ELR (cell line): ENCODE measurements at places on chromosomes 6 and 20.

DNA sequence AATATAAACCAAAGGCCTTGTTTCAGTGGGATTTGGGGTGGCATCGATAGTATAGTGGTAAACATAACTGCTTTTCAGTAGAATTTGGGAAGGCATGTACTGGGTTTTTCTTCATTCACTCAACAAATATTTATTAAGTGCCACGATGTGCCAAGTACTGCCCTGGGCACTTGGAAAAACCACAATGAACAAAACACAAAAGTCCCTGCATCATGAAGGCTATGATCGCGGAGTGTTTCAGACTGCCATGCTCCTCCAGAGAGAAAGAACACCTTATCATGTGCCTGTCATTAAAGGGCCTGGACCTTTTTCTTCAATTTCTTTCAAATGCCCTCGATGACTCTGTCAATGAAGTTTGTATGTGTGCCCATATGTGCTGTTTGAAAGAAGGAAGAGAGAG, 59.2 kb upstream of the CEP85L start:
- no peak for DNase-seq

DNA sequence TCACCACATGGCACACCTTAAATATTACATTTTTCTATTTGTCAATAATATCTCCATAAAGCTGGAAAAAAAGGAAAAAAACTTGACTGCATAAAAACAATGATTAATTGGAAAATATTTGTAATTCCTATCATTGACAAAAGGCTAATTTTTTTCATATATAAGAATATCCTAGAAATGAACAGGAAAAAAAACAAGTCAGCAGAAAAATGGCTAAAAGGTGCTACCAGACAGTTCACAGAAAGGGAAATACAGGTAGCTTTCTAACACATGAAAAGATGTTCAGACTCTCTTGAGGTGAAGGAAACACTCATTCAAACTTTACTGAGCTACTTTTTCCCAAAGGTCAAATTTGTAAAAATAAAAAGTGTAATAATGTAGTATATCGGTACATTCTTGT, 104.1 kb upstream of the SCAF8 start:
- DNase-seq = no peak

- no peak for DNase-seq
Measured at GRCh38 chr6:70370496-70370895, 42.8 kb upstream of the FAM135A start.

GRCh38 chr6:56527934-56528333, 114.8 kb downstream of the DST start:
- DNase-seq = peak; percentile 69

- DNase-seq = no peak
Measured at GRCh38 chr6:168428052-168428826, 12.7 kb upstream of the SMOC2 start.

GRCh38 chr6:64990652-64991304, 716.2 kb downstream of the EYS start:
- DNase-seq = no peak

DNA sequence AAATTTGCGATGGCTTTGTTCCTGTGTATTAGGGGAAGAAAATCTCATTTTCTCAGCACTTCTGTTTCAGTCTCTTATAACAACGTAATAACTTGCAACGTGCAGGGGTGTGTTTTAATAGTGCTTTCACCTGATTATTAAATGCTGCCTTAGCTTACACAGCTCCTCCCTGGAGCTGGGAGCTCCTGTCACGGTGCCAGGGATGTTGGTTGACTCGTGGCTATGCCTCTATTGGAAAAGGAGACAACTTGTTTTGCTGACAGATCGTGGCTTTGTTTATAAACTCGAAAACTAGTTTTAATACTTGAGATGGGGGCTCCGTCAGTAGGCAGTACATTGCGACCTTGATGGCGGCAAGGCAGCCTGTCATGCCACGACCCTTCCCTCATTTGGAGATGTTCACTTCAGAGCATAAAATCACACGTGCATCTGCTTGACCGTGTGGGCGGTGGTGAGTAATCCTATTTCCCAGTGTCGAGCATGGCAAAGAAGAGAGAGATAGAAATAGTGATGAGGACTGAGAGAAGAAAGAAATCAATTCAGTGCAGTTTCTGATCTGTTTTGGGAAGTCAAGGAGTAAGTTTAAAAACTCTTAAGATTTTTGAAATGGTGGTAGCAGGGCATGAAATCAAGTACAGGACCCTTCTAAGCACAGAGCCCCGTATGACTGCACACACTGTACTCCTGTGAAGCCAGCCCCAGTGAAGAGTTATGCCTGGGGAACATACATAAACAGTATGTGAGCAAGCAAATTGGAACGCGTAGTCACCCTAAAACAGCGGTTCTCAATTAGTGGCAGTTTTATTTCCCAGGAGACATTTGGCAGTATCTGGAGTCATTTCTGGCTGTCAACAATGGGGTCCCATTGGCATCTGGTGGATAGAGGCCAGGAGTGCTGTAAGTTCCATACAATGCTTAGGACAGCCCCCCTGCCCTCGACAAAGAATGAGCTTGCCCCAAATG, 147.2 kb downstream of the DOK5 start:
- no peak for DNase-seq

DNA sequence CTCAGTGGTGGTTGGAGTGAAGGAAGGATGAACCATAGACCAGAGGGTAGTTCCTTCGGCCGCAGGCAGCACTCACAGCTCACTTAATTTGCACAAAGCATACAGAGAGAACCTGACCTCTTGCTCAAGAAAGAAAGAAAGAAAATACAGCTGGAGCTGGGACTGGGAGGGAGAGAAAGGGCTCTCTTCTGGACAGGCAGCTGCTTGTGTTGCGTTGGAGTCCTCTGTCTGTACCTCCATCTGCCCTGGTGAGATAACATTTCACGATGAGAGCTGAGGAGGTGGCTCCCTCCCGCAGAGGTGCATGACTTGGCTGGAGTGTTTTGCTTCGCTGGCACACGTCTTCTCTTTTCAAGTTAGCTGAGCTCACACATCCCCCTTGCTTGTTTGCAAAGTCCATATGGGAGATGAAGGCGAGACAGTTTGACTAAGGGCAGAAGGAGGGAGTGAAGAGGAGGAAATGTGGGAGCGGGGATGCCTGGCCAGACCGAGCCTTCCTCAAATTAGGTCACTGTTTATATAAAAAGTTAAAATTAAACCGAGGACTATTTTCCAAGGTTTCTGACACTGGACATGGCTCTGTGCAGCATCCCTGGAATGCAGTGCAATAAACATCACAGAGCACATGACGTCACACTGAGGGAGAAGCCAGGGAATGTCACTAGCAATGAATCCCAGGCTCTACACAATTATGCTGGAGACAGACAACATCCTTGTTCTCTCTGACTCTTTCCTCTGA, 359.4 kb downstream of the CD83 start:
- DNase-seq = peak; percentile 70

GRCh38 chr6:134168590-134169208, 116.3 kb upstream of the SLC2A12 start:
- DNase-seq = peak; percentile 38

DNA sequence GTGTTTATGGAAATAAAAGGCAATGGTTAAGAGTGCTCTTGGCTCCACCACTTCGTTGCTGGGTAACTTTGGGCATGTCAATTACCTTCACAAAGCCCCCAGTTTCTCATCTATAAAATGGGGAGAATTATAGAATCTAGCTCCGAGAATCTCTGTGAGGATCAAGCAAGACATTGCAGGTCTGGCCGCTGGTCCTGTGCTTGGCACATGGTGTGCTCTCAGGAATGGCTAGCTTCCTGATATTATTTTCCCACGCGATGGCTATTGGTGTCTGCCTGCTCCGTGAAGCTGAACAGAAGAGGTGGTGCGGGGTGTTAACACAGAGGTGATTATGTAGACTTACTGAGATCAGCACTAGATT, 57.0 kb downstream of the NOX3 start:
- DNase-seq = no peak

DNA sequence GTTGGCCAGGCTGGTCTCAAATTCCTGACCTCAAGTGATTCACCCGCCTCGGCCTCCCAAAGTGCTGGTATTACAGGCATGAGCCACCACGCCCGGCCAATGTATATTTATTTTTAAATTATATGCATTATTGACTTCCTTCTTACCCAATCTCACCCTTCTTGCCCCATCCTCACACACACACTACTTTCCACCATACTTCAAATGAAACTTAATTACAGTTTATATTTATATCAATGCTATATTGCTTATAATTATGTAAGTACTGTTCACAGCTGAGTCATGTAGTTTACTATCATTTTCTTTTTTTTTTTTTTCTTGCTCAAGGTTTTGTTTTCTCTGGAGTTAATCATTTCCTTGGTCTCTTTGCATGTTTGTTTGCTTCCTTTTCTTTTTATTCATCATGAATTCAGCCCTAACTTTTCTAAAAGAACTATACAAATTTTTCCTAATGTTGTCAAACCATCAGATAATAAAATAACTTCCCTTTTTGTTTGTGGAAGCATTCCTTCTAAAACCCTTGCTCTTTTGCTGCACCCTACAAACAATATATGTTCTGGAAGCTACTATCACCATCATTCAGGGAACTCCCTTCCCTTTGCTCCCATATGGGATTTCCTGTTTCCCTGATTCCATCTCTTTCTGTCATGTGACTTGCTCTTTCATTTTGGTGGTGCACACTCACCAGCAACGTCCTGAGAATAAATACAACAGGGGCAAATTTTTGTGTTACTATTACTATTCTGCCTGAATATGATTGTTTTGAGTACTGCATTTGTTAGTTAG, 201.7 kb upstream of the SASH1 start:
- DNase-seq = peak; percentile 51

- no peak for DNase-seq
Measured at GRCh38 chr6:150416128-150416527, 47.3 kb downstream of the IYD start.

- DNase-seq = peak; percentile 69
Measured at GRCh38 chr6:136782021-136782770, 10.1 kb downstream of the MAP3K5 start.

- DNase-seq = no peak
Measured at GRCh38 chr6:16651871-16652270, 109.4 kb downstream of the ATXN1 start.

- peak; percentile 95 for DNase-seq
Measured at GRCh38 chr6:44116641-44117382, 10.4 kb downstream of the MRPL14 start.

DNA sequence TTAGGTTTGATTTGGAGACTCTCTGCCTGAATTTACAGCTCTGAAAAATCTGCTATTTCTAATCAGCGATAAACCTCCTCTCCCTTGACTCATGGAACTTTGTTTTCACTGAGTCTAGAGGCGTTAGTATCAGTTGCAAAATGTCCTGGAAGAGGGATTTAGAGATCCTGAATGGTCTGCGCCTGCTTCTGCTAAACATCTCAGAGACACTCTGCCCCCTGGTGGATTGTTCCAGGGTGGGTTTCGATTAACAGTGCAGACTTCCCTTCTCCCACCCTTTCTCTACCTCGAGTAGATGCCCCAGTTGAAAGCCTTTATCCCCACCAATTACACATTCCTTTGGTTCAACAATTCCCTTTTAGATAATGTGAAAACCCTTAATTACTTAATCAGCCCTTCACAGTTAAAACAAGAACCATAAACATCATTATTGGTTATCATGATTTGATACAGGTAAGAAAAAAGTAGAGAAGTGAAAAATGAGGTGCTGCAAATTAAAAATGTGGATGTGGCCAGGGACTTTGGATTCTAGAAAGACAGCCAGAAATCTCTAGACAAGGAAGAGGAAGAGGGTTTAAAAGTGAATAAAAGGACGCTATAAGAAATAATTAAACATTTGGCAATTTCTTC, 5.5 kb downstream of the HTR1B start:
- peak; percentile 96 for DNase-seq

DNA sequence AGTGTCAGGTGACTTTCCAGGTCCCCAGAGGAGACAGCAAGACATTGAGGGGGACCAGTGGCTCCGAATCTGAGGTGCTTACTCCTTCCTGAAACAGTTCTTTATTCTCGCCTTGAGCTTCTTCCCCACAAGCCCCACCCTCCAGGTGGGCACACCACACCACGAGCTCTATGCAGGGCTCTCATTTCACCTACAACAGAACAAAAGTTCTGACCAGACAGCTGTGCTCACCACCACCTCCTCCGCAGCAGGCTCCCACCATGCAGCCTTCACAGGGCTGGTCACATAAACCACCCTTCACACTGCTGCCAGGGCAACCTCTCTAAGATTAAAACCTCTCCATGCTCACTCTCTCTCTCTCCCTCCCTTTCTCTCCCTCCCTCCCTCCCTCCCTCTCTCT, 384.5 kb upstream of the ARID1B start:
- no peak for DNase-seq

DNA sequence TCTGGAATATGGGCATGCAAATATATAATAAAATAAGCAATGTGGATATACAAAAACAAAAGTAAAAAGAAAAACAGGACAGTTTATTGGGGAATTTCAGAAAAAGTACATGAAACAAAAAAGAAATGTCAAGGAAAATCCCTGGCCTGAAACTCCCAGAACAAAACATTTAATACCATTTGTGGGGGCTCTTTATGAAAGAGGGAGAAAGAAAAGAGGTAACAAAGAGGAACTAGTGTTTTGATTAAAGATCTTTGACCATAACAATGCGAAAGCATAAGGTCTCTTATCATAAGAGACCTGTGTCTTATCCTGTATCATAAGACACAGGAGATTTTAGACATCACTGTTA, 88.6 kb upstream of the ARID1B start:
- DNase-seq = no peak

DNA sequence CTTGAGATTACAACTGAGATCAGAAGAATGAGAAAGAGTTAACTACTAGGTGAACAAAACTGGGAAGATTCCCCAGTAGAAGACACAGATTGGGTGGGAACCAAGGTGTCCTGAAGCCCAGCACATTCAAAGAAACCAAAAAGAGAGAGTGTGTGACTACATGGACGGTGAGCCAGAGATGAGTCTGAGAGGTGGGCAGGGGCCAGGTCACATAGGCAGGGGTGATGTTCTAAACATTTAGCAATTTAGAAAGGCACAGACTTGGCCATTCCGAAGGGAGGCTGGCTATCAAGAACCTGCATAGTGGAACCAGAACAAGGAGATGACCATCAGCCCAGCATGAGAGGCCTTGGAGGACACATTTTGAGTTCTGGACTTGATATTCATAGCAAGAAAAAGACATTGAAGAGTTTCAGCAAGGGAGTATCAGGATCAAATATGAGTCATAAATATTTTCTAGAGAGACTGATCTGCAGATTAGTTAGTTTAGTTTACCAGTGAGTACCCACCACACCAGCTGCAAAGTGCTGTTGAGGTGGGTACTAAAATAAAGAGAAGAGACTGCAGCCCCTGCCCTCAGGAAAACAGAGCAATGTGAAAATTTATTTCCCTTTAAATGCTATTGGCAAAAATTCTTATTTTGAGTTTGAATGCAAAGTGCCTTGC, 340.5 kb upstream of the PRDM1 start:
- DNase-seq = peak; percentile 24

DNA sequence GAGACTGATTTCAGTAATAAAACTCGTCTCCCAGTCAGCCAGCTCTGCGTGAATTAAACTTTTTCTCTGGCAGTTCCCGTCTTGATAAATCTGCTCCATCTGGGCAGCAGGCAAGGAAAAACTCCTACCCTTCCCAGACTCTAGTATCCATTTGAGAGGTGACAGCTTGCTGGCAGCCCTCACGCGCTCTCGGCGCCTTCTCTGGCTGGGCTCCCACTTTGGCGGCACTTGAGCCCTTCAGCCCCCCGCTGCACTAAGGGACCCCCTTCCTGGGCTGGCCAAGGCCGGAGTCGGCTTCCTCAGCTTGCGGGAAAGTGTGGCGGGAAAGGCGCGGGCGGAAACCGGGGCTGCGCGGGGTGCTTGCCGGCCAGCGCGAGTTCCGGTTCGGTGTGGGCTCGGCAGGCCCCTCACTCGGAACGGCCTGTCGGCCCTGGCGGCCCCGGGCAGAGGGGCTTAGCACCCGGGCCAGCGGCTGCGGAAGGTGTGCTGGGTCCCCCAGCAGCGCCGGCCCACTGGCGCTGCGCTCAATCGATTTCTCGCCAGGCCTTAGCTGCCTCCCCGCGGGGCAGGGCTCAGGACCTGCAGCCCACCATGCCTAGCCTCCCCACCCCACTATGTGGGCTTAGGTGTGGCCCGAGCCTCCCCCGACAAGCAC, 21.8 kb upstream of the GMPR start:
- no peak for DNase-seq
